A549 treated with DMSO at 1 μM for 4 hours (cell line): ENCODE measurements at places on chromosomes 3 and 15. TPM values are rescaled to one million over a fixed set of nuclear protein-coding genes. Genes with fewer than 3 reads are reported as not detected.

Gene C3orf22
- total RNA-seq, result not detected in 5 replicates

Gene SLC6A11
- 0.03 to 0.07 TPM (median 0.05 TPM) in 4 of 5 replicates, not detected in the other for total RNA-seq

Gene LMAN1L
- not detected in 5 replicates for total RNA-seq

Gene FAM81A
- 10.4 to 17.3 TPM (median 13.9 TPM) in 5 replicates for total RNA-seq

Gene CHRNA5
- 27.3 to 42.2 TPM (median 34.6 TPM) in 5 replicates for total RNA-seq
